Activated T-helper 17 cell treated with anti-CD3 and anti-CD28 coated beads, Interleukin-2, amount 50 U/mL, for 72 hours (primary cell): ENCODE measurements at places on chromosomes 7 and 10.

DNA sequence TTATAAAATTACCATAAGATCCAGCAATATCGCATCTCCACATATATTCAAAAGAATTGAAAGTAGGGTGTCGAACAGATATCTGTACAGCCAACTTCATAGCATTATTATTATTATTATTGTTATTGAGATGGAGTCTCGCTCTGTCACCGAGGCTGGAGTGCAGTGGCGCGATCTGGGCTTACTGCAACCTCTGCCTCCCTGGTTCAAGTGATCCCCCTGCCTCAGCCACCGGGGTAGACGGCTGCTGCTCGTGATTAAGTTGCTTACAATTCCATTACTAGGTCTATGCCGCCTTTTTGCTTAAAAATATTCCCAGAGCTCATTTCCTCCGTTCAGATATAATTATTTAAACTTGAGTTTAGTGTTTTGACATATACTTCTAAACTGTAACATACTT is 19.8 kb upstream of the USP6NL start:
- ATAC-seq = no peak

DNA sequence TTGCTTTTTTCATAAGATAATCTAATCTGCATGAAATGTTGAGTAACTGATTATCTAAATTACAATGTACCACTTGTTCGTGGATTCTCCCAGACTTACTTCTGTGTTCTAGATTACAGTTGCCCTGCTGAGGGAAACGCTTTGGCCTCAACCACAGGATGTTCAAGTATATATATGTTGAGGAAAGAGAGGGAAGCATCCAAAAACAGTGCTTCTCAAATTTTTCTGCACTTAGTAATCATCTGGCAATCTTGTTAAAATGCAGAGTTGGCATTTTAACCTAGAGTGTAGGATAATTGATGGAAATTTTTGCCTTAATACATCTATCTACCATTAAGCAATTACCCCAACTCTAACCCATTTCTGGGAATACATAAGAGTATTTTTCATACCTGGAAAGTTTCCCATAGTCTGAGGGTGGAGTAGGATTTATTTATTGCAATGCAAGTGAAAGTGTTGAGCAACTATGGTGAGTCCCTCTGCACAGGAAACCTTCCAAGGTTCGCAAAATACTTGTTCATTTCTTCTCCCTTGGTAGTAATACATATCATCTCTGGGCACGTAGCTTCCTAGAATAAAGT is 59.6 kb upstream of the C1GALT1 start:
- ATAC-seq = no peak

- no peak for ATAC-seq
These were observed 78.3 kb downstream of the UNCX start for GRCh38 chr7:1310936-1311335.

DNA sequence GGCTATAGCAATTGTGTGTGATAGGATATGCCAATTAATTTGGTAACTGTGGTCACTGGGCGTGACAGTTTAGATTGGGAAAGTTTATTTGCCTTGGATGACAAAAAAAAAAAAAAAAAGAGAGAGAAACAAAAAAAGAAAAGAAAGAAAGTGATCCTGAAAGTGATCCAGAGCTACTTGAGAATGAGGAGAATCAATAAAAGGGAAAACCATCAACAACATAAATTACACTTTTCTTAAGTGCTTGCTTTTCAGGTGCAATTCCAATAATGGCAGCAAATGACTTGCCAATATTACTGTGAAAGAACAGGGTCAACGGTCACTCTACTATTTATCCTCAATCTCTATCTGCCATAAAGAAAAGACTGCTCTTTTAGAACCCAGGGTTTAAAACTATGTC is 191.8 kb upstream of the SEMA3C start:
- no peak for ATAC-seq

DNA sequence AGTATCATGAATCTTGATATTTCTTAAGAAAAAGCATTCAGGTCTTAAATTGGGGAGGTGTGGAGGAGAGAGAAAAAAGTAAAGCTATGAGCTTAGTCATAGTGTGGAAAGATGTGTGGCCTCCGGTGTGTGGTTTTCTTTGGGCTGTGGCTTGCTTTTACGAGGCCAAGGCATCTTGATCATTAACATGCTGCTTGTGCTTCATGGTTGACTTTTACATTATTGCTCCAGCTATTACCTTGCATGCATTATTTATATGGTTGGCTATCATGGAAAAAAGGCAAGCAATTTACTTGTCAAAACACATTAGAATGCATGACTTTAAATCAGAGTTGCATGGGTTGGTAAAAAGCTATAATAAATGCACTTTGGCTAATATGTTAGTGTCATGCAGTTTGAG is 300.7 kb upstream of the ADARB2 start:
- ATAC-seq = no peak

- no peak for ATAC-seq
These were observed 282.5 kb downstream of the GALNT17 start for GRCh38 chr7:71414490-71414889.

GRCh38 chr7:80772347-80772993 is 134.0 kb downstream of the CD36 start:
- no peak for ATAC-seq

DNA sequence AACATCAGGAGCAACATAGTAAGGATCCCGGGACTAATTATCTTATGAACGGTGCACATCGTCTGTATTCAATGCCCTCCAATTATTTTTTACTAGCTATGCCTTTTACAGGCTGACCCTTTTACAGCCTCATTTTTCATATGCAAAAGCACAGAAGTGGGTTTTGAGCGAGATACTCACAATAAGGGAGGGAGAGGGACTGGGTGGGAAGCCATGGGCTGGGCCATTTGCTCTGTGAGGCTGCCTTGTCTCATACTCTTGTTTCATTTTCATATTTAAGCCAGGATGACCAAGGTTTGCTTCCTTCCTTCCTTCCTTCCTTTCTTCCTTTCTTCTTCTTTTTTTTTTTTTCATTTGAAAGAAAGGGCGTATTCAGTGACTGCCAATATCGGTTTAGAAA is 259.3 kb downstream of the TRIL start:
- ATAC-seq = no peak

GRCh38 chr7:23332910-23333612 is 33.9 kb downstream of the MALSU1 start:
- no peak for ATAC-seq

GRCh38 chr10:69315610-69316312 is 37.5 kb downstream of the HK1 start:
- no peak for ATAC-seq

GRCh38 chr10:99659868-99660366 is 608 bp downstream of the ENTPD7 start:
- ATAC-seq = no peak

DNA sequence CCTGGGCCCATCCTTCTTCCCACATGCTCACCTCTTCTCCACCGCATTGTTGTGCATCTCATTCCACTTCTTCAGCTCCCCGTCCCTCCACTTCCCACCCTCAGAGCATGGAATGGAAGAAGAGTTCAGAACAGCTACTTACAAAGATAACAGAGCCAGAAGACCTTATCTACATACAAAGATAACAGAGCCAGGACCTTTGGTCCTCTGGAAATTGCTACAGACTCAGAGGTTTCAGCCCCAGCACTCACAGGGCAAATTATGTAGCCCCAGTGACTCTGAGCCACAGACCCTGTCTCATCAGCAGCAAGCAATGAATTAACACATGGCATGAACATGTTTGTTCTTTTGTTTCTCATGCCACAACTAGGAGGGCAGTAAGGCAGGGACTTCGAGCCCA is 28.7 kb upstream of the SLC29A3 start:
- no peak for ATAC-seq

DNA sequence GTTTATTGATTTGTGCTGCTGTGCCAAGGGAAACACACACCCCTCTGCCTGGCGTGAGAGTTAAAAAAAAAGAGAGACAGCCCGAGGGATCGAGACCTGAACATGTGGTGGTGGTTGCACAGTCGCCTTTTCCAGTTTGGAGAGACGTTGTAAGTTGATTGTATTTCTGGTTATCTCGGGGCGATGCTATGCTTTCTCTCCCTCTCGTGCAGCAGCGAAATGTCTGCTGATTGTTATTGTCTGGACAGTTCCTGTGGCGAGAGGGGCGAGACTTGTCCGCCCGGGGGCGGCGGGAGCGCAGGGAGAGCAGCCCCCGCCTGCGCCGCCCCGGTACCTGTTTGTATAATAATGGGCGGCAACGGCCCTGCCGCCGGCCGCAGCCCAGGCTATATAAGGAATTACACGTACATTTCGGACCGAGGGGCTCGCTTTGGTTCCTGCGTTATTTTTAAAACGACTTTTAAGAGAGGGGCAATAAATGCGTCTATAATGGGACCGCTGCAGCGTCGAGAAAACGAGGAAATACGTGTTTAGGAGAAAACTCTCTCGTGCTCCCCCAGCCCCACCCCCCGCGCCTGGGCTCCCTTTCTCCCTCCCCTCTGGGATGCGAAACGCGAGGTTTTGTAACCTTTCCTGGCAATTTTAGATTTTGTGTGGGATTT is 1.7 kb downstream of the ZEB1 start:
- no peak for ATAC-seq

GRCh38 chr10:11397077-11397965 is 214.1 kb downstream of the USP6NL start:
- ATAC-seq = no peak

DNA sequence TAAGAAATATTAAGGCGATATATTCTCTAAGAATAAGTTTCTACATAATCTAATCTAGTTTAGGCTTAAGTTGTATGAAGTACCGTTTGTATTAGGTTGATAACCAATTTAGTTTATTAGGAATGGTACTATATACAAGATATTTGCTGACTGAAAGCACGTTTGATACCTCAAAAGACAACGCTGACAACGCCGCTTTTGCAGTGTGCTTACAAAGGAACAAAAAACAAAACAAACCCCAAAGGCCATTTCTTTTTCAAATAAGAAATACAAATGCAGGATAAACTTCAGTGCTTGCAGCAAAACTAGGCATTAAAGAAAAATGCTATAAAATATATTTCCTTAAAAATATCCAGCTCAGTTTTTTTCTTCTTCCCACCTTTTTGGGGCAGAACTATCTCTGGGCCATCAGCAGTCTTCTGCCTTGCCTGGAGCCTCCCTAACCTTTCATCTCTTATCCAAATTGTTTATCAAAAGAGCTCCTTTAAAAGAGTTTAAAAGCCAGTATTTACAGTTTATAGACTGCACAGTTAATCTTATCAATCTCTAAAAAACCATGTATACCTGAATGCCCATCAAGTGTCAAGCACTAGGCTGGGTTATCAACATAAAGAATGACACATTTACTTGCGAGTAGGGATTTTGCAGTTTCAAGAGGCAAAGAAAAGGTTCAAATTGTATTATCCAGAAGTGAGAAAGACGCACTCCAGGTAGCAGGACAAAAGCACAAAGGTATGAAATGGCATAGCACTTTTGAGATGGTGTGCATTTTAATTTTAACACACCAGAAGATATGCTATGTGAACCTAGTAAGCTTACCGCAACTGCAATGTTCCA is 4.1 kb upstream of the KMT2E start:
- no peak for ATAC-seq

DNA sequence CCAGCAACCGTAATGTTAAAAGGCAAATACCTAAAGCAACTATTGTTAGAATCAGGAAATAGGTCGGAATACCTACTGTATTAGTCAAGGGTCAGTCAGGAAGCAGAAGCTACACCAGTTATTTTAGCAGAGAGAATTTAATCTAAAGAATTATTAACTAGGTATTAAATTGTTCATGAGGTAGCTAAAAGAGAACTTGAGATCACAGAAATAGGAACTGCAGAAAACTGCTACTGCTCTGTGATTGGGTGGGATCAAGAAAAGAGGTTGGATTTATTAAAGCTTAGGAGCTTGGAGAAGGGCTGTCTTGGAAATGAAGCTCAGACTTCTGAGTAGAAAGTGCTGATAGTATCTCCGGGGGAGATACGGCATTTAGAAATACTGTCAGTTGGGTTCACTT is 20.0 kb upstream of the ZNF438 start:
- ATAC-seq = no peak

DNA sequence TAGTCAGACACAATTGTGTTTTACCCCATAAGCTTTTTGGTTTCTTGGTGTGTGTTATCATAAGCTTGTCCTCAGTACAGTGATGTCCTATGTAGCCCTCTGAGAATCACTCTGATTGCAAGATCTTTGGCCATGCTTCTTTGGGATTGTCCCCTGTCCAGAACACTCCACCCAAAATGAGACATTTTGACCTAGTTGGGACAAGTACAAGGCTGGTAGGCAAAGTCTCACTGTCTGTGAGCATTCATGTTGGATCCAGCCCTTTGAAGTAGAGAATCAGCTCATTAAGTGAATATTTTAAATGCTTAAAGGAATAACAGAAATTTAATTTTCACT is 28.9 kb upstream of the PCGF5 start:
- ATAC-seq = peak; percentile 18

- ATAC-seq = no peak
These were observed 7.9 kb upstream of the EMX2 start for GRCh38 chr10:117534321-117535297.

DNA sequence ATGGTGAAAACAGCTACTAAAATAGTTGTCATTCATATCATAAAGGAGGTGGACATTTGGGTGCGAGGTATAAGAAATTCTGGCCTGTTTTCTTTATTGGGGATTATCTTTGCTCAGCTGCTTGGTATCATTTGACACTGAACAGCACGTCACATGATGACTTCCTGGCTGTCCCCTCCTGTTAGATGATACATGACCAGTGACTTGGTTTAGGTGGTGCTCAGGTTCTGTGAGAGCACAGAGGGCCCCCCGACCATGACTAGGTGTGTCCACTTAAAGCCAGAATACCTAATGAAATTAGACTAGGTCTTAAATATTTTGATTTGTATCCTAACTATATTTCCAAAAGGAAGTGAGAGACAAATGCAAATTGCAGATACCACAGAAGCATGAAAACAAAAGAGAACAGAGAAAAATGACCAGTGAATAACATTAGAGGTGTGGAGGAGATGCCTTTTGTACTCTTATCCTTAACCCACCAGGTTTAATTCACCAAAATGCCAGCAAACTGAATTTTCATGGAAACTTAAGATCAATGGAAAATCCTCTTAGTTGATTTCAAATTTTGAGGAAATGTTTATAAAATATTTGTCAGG is 50.6 kb upstream of the GJD4 start:
- ATAC-seq = no peak

DNA sequence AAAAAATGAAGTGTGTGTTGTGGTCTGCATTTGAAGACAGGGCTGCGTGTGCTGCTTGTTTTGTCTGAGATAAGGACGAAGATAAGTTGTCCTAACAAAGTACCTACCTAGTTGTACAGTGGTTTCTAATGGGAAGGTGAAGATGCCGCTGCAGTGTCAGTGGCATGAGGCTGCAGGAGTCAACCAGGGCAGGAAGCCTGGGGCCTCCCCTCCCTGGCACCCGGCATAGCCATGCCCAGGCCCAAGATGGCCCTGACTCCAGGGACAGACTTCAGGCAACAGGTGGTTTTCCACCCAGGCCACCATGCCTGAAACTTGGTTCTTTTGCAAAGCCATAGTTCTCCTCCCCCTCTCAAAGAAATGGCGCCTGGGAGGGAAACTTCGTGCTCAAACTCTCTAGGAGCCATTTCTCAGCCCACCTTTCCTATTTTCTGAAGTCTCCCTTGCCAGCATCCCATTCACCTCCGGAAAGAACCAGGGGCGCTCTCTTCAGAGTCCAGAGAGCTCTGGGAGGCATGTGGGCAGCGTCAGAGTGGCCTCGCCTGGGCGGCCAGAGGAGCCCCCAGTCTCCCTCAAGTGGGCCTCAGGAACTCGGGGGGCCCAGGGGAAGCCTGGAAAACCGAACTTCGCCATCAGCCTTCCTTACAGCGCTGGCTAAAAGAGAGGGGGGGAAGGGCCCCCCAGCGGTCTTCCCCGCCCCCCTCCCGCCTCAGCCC is 2.1 kb upstream of the KAT6B start:
- no peak for ATAC-seq

- no peak for ATAC-seq
These were observed 26.1 kb upstream of the RAB11FIP2 start for GRCh38 chr10:118072840-118073239.

GRCh38 chr7:4692055-4692454 is 10.0 kb downstream of the FOXK1 start:
- ATAC-seq = no peak
